ENCODE measurements at places on chromosomes 1 and 21.

DNA sequence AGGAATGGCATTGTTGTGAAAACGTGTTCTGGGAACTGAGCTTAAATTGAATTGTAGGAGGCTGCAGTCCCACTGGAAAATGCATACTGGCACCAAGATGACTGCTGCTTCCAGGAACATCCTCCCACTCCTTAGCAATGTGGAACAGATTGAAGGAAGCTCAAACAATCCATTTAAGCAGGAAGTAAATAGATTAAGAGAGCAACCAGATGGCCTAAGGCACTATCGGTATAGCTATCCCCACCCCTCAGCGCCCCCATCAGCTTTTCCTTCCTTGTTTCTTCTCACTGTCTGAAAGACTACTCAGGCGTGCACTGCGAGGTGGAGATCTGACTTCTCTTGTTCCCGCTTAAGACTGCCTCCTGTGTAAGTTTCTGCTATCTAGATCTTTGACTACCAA, 4.0 kb upstream of the IFI16 start:
- DNase-seq, result no peak

- no peak for DNase-seq
These were observed 16.3 kb downstream of the TAL1 start for GRCh38 chr1:47215713-47216112.

GRCh38 chr1:204136814-204137213, 15.0 kb downstream of the ETNK2 start:
- no peak for DNase-seq

DNA sequence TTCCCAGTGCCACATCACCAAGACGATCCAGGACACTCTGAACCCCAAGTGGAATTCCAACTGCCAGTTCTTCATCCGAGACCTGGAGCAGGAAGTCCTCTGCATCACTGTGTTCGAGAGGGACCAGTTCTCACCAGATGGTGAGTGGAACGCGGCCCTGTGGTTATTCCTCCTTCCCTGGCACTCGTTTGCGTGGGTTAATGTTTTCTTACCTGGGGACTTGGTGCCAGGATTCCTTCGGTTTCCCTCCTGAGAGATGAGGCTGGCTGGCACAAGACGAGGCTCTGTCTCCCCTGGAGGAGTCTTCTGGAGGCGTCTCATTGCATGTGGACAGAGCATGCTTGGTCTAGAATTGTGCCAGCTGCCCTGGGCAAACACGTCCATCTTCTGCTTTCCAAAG, 29.3 kb downstream of the ATP5PO start:
- DNase-seq, result no peak

- no peak for DNase-seq
These were observed 30.5 kb upstream of the POFUT2 start for GRCh38 chr21:45318146-45318555.

DNA sequence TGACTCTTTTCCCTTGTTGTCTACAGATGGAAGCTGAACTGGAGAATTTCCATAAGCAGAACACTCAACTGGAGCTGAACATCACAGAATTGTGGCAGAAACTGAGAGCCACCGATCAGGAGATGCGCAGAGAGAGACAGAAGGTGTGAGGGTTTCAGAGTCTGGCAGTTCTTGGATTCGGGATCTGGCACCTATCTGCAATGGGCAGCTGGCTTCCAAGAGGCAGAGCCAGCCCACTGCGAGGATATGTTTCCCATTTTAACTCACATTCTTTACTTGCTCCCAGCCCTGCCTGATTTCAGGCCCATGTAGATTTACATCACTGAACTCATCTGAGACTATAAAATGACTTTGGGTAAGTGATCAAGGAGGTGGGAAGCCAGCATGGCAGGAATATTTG, 37.3 kb upstream of the TMEM125 start:
- DNase-seq, result no peak

- no peak for DNase-seq
These were observed 42.0 kb downstream of the DAB1 start for GRCh38 chr1:57381871-57382270.

GRCh38 chr1:242057745-242058115, 58.8 kb upstream of the MAP1LC3C start:
- no peak for DNase-seq

GRCh38 chr1:230349020-230349393, 77.1 kb downstream of the PGBD5 start:
- DNase-seq, result no peak

GRCh38 chr1:91505086-91505485, 4.4 kb downstream of the CDC7 start:
- DNase-seq, result no peak

DNA sequence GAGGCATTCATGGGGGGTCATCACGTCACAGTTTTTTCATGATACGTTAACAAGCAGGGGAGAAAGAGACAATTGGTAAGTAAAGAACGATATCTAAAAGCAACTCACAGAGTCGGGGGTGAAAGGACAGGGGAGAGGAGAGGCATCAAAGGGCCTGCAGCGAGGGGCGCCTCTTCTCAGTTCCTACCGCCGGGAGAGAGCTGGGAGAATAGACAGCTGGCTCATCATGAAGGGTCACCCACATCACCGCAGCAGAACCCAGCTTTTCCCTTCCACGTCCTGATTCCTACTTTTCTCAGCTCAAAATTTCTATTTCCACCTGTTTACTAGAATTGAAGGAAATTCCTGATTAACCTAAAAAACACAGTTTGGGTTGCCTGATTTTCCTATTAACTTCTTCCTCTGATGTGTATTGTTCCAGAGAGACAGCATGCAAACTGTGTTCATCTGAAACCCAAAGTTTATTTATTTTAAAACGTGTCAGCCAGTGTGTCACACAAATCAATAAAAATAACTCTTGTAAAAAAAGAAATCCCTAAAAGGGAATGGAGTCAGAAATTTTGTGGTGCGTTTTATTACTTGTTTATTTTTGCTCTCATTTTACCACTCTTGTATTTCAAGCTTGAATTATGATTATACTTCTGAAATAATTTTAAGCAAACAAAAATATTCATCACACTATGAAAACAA, 75.4 kb downstream of the SLC25A24 start:
- no peak for DNase-seq

- no peak for DNase-seq
These were observed 14.0 kb downstream of the SLC66A1 start for GRCh38 chr1:19325958-19326747.

DNA sequence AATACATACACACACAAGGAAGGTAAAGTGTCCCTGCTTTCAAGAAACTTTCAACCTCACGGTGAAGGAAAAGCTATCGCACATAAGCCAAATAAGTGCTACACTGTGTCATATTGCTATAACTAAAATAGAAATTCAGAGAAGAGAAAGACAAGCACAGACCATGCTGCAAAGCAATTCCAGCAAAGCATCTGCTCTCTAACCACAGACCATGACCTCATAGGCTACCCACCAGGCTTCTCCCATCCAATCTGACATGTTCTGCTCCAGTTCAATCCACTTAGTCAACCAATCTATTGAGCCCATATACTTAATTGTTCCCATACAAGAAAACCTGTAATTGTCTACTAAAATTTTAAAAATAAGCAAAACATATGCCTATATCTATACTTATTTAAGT, 211.3 kb downstream of the BARHL2 start:
- no peak for DNase-seq

GRCh38 chr1:205670611-205671430, 9.5 kb downstream of the SLC45A3 start:
- DNase-seq, result no peak

GRCh38 chr1:7399514-7400125, 371.5 kb upstream of the VAMP3 start:
- no peak for DNase-seq

GRCh38 chr21:45256912-45257672, 30.6 kb downstream of the POFUT2 start:
- DNase-seq, result no peak

GRCh38 chr1:112929979-112930378, 26.0 kb downstream of the SLC16A1 start:
- DNase-seq, result no peak

GRCh38 chr1:217228689-217229088, 402.2 kb downstream of the GPATCH2 start:
- no peak for DNase-seq

- DNase-seq, result no peak
These were observed 46.2 kb downstream of the PGBD5 start for GRCh38 chr1:230379928-230380327.

Measured in effector CD4-positive, alpha-beta T cell (primary cell).